ENCODE measurements at places on chromosomes 3 and 15.
A peak's percentile ranks its signal among the peaks of the same experiment; 100 is the strongest.

GRCh38 chr15:77548589-77549557 is 83.8 kb downstream of the LINGO1 start:
- no peaks in the 10 kb centered on the region for H3K27me3 ChIP-seq
- peaks cover 5% of the 10 kb centered on the region for H3K4me1 ChIP-seq

DNA sequence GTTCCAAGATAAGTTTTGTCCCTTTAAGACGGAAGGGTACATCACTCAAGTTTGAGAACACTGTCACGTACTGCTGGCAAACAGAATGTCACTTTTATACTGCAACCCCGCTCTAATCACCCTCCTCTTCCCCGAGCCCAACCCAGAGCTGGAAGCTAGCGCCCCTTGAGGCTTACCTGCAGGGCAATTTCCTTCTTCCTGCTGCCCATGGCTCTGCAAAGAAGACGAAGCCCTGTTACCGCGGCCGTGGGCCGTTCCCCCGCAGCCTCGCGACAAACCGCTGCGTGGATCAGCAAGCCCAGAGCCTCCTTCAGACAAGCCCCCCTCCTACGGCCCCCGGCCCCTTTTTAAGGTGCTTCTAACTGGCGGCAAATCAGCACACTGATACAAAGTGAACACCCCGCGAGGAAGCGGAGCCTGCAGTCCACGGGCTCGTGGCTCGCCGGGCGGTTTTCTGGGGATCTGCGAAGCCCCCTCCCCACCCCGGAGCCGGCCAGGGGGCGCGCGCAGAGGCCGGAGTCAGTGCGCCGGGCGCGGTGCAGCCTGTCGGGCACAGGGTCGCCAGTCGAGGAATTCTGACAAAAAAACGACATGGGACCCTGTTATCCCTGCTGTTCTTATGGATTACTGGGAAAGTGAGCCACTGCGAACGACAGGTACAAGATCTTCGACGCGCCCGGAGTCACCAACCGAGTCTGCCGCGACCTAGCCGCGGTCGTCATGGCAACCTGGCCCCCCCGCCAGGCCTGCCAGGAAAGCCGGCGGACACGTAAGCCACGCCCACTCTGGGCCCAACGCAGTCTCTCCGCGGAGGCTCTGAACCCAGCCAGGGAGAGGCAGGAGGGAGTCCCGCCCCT is at the start of gene NME9:
Gene NME9, minus strand, starts transcription at position 725 of the 857 bp plus-strand sequence. Its CDS starts 516 bp downstream, at position 209.
- peak; percentile 87 for DNase-seq
- H3K4me1 ChIP-seq: peaks cover 7% of the 10 kb centered on the region
- peak within 1 kb of the TSS; percentile 77 for H3K4me3 ChIP-seq
- no peak within 1 kb of the TSS for H3K27ac ChIP-seq

DNA sequence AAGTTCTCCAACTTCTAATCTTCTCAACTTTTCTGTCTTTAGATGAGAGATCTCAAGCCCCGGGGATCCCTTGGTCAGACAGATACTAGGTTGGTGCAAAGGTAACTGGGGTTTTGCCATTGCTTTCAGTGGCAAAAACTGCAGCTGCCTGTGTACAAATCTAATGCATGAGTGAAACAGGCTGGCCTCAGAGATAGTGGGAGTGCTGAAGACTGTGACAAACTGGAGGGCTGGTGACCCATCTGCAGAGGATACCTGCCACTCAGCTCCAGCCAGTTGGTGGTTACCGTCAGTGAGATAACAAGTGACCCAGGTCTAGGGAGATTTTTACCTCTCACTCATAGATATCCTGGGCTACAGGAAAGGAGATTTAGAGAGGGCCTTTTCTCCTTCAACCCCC is 85.7 kb downstream of the RYR3 start:
- H3K36me3 ChIP-seq: no peaks in the 10 kb centered on the region
- no peak overlapping the region for H3K4me3 ChIP-seq
- no peak overlapping the region for H3K27ac ChIP-seq
- no peak for DNase-seq

- peak overlapping the region; percentile 16 for H3K4me3 ChIP-seq
- peak; percentile 13 for DNase-seq
- H3K27me3 ChIP-seq: peaks cover 23% of the 10 kb centered on the region
- H3K36me3 ChIP-seq: no peaks in the 10 kb centered on the region
Observed at GRCh38 chr3:49554633-49555265, 472 bp downstream of the BSN start.

GRCh38 chr3:69554576-69554975 is 168.7 kb upstream of the FRMD4B start:
- no peak for DNase-seq
- no peak overlapping the region for H3K4me3 ChIP-seq
- H3K4me1 ChIP-seq: no peaks in the 10 kb centered on the region
- H3K36me3 ChIP-seq: no peaks in the 10 kb centered on the region

- peak; percentile 26 for DNase-seq
- peaks cover 7% of the 10 kb centered on the region for H3K4me1 ChIP-seq
- H3K27me3 ChIP-seq: no peaks in the 10 kb centered on the region
- H3K27ac ChIP-seq: peak within 1 kb of the TSS; percentile 79
- no peaks in the 10 kb centered on the region for H3K36me3 ChIP-seq
- H3K4me3 ChIP-seq: peak within 1 kb of the TSS; percentile 36
Observed at GRCh38 chr3:15797642-15798303, at the start of gene ANKRD28. TSS of gene ANKRD28 (minus strand) at chr3:15797979. CDS start at chr3:15796521, 1,458 bp downstream.

DNA sequence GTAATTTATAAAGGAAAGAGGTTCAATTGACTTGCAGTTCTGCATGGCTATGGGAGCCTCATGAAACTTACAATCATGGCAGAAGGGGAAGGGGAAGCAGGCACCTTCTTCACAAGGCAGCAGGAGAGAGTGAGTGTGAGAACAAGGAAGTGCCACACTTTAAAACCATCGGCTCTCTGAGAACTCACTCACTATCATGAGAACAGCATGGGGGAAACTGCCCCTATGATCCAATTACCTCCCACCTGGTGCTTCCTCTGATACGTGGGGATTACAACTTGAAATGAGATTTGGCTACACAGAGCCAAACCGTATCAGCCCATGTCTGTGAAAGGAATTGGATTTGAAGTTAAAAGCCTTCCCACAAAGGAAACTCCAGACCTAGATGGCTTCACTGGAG is 39.1 kb downstream of the TKT start:
- H3K4me1 ChIP-seq: peaks cover 5% of the 10 kb centered on the region
- no peak overlapping the region for H3K4me3 ChIP-seq
- DNase-seq: no peak
- no peaks in the 10 kb centered on the region for H3K36me3 ChIP-seq

GRCh38 chr15:72584006-72584405 is 70.5 kb upstream of the GOLGA6B start:
- no peaks in the 10 kb centered on the region for H3K27me3 ChIP-seq
- H3K4me3 ChIP-seq: no peak overlapping the region
- H3K27ac ChIP-seq: no peak overlapping the region
- H3K36me3 ChIP-seq: peaks cover 18% of the 10 kb centered on the region

GRCh38 chr15:31216215-31216911 is 110.3 kb upstream of the KLF13 start:
- H3K36me3 ChIP-seq: peaks cover 5% of the 10 kb centered on the region
- H3K4me3 ChIP-seq: peak overlapping the region; percentile 58
- peak overlapping the region; percentile 91 for H3K27ac ChIP-seq
- H3K27me3 ChIP-seq: no peaks in the 10 kb centered on the region
- peak; percentile 65 for DNase-seq

DNA sequence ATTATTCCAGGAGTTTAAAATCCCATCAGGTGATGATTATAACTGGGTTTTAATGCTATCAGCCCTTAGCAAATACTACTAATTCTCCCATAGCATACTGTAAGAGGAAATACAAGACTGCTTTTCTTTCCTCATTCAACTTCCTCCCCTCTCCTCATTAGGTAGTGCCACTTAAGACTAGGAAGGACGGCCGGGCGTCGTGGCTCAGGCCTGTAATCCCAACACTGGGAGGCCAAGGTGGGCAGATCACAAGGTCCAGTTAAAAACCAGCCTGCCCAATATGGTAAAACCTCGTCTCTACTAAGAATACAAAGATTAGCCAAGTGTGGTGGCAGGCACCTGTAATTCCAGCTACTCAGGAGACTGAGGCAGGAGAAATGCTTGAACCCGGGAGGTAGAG is 14.7 kb downstream of the NDUFAF1 start:
- H3K27me3 ChIP-seq: no peaks in the 10 kb centered on the region
- H3K36me3 ChIP-seq: peaks cover 30% of the 10 kb centered on the region
- H3K27ac ChIP-seq: no peak overlapping the region
- H3K4me1 ChIP-seq: no peaks in the 10 kb centered on the region
- no peak for DNase-seq

GRCh38 chr3:71062952-71063772 is 520.4 kb downstream of the FOXP1 start:
- H3K4me3 ChIP-seq: peak overlapping the region; percentile 60
- peaks cover 25% of the 10 kb centered on the region for H3K4me1 ChIP-seq
- no peaks in the 10 kb centered on the region for H3K36me3 ChIP-seq
- peaks cover 3% of the 10 kb centered on the region for H3K27me3 ChIP-seq

GRCh38 chr3:176562331-176562730 is 635.0 kb downstream of the TBL1XR1 start:
- H3K4me1 ChIP-seq: no peaks in the 10 kb centered on the region
- H3K27me3 ChIP-seq: no peaks in the 10 kb centered on the region
- no peak overlapping the region for H3K4me3 ChIP-seq
- no peak for DNase-seq
- H3K27ac ChIP-seq: no peak overlapping the region
- no peaks in the 10 kb centered on the region for H3K36me3 ChIP-seq

- no peaks in the 10 kb centered on the region for H3K27me3 ChIP-seq
- no peak for DNase-seq
- no peaks in the 10 kb centered on the region for H3K36me3 ChIP-seq
- H3K4me3 ChIP-seq: no peak overlapping the region
- no peak overlapping the region for H3K27ac ChIP-seq
Observed at GRCh38 chr15:80550219-80550907, 144.7 kb upstream of the ABHD17C start.

GRCh38 chr15:40871749-40872617 is 2.1 kb downstream of the RHOV start:
- no peaks in the 10 kb centered on the region for H3K36me3 ChIP-seq
- no peak overlapping the region for H3K4me3 ChIP-seq
- H3K4me1 ChIP-seq: peaks cover 19% of the 10 kb centered on the region
- peak overlapping the region; percentile 47 for H3K27ac ChIP-seq
- DNase-seq: no peak
- no peaks in the 10 kb centered on the region for H3K27me3 ChIP-seq

GRCh38 chr15:37131621-37132020 is 31.3 kb upstream of the MEIS2 start:
- no peak overlapping the region for H3K4me3 ChIP-seq
- no peak overlapping the region for H3K27ac ChIP-seq
- H3K27me3 ChIP-seq: no peaks in the 10 kb centered on the region
- H3K36me3 ChIP-seq: no peaks in the 10 kb centered on the region

DNA sequence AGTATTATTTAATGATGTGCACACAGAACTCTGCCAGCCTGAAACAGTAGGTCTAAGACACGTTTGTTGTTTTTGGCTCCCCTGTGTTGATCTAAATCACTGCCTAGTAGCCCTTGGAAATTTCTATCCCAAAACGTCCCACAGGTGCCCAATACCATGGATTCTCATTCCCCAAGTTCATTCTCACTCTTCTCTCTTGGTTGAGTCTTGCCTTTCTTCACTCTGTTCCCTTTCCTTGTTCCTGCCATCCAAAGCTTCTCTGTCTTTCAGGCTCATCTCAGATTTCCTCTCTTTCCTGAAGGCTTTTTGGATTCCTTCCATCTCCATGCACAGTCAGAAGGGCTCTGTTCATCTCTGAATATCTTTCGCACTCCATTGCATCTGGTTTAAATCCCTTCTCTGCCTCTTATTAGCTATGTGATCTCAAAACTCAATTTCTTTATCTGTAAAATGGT is 54.2 kb downstream of the PPARG start:
- no peak overlapping the region for H3K4me3 ChIP-seq
- H3K27ac ChIP-seq: no peak overlapping the region
- H3K36me3 ChIP-seq: no peaks in the 10 kb centered on the region
- DNase-seq: no peak
- no peaks in the 10 kb centered on the region for H3K27me3 ChIP-seq
- no peaks in the 10 kb centered on the region for H3K4me1 ChIP-seq

GRCh38 chr15:41799488-41799805 is 25.2 kb downstream of the MAPKBP1 start:
- no peaks in the 10 kb centered on the region for H3K27me3 ChIP-seq
- peaks cover 16% of the 10 kb centered on the region for H3K4me1 ChIP-seq
- DNase-seq: no peak
- H3K36me3 ChIP-seq: peaks cover 4% of the 10 kb centered on the region
- no peak overlapping the region for H3K27ac ChIP-seq

DNA sequence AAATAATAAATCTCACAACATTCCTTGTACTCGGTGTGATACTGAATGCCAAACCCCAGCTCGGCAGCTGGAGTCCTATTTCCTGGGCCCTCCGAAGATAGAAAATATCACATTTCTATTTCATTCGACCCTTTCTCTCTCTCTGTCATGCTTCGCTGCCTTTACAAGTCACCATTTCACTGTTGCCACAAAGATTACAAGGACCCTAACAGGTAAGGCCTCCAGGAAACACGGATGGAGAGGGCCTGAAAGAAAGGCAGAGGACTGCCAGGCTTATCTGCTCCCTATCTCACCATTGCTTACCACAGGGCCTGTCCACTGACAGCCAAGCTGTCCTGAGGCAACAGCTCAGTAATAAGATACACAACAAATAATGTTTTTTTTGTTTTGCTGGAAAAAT is 376.5 kb downstream of the MECOM start:
- no peak overlapping the region for H3K4me3 ChIP-seq
- H3K36me3 ChIP-seq: no peaks in the 10 kb centered on the region
- H3K27me3 ChIP-seq: no peaks in the 10 kb centered on the region
- H3K27ac ChIP-seq: no peak overlapping the region
- no peak for DNase-seq

DNA sequence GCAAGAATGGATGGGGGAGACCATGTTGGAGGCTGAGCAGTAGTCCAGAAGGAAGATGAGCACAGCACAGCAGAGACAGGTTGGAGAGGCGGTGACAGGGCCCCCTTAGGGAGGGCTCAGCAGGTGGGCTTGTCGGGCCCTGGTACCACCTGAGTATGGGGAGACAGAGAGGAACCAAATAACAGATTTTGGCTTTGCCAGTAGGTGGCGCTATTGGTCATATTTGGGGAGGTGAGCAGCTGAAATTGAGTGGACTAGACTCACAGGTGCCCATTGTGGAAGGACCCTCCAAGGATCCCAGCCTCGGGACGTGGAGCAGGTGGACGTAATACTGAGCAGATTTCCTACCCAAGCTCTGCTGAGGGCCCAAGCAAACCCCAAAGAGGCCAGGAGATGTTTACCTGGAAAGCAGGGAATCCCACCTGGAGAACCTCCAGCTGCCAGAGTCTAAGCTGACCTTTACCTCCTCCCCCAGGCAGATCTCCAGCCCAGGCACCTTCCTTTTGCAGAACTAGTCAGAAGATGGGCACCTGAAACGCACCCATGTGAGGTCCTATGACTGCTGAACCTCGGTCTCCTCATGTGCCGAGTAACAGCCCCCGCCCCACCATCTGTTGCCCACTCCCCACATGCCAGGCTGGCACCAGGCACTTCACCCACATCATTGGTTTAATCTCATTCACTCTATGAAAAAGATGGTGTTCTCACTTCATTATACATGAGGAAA is 24.6 kb upstream of the CORO2B start:
- H3K36me3 ChIP-seq: no peaks in the 10 kb centered on the region
- peak; percentile 53 for DNase-seq
- no peak overlapping the region for H3K27ac ChIP-seq
- H3K4me1 ChIP-seq: no peaks in the 10 kb centered on the region

GRCh38 chr3:45544717-45545296 is 49.7 kb upstream of the LIMD1 start:
- H3K27ac ChIP-seq: no peak overlapping the region
- no peaks in the 10 kb centered on the region for H3K27me3 ChIP-seq
- no peak overlapping the region for H3K4me3 ChIP-seq
- DNase-seq: no peak
- peaks cover 10% of the 10 kb centered on the region for H3K4me1 ChIP-seq
- H3K36me3 ChIP-seq: peaks cover 13% of the 10 kb centered on the region

GRCh38 chr15:34620142-34620541 is 36.7 kb upstream of the GOLGA8B start:
- no peak for DNase-seq
- no peak overlapping the region for H3K27ac ChIP-seq
- H3K4me3 ChIP-seq: no peak overlapping the region
- no peaks in the 10 kb centered on the region for H3K4me1 ChIP-seq
- H3K36me3 ChIP-seq: no peaks in the 10 kb centered on the region
